ENCODE measurements at places on chromosomes 3 and 15.
A peak's percentile ranks its signal among the peaks of the same experiment; 100 is the strongest.

DNA sequence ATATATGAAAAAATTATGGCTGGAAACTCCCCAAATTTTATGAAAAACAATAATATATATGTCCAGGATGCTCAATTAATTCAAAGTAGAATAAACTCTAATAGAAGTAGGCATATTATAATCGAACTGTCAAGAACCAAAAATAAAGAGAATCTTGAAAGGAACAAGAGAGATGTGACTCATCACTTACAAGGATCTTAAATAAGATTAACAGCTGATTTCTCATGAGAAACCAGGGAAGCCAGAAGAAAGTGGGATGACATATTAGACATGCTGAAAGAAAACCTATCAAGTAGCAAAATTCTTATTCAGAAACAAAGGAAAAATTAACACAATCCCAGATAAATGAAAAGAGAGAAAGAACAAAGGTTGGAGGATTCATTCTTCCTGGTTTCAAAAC lies 66.8 kb downstream of the FAIM start:
- DNase-seq = peak; percentile 34

GRCh38 chr3:11201251-11202019 lies 47.1 kb downstream of the HRH1 start:
- peak; percentile 63 for DNase-seq

- DNase-seq = no peak
Observed at GRCh38 chr15:77646104-77646694, 13.5 kb upstream of the LINGO1 start.

- DNase-seq = no peak
Observed at GRCh38 chr15:73748730-73749129, 4.4 kb downstream of the INSYN1 start.

DNA sequence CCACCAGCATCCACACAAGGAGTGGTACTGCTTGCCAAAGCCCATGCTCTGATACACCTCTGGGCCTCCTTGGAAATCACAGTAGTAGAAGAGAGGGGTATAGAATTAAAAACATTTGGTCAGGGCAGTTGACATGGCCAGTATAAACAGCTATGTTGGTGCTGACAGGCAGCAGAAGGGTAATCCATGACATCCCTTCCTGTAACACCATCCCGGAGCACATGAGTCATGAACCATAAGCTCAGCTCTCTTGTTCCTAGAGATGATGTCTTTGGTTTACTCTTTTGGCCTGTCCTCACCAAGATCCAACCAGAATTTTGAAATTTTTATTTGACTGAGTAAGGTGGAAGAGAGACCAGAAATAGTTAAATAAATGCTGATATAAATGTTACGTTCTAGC lies 132.6 kb upstream of the CTDSPL start:
- DNase-seq = peak; percentile 61

DNA sequence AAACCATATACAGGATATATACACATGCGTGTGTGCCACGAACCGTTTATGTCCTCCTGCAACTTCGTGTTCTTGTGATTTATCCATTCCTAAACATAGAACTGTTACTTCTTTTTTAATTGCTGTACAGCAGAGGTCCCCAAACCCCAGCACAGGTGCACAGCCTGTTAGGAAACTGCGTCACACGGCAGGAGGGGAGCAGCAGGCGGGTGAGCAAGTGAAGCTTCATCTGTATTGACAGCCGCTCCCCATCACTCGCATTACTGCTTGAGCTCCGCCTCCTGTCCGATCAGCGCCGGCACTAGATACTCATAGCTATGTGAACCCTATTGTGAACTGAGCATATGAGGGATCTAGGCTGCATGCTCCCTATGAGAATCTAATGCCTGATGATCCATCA lies 34.9 kb upstream of the NRROS start:
- DNase-seq = no peak

GRCh38 chr3:188264226-188265207 lies 110.6 kb downstream of the LPP start:
- peak; percentile 68 for DNase-seq

GRCh38 chr15:82135638-82136037 lies 89.8 kb upstream of the MEX3B start:
- peak; percentile 90 for DNase-seq

DNA sequence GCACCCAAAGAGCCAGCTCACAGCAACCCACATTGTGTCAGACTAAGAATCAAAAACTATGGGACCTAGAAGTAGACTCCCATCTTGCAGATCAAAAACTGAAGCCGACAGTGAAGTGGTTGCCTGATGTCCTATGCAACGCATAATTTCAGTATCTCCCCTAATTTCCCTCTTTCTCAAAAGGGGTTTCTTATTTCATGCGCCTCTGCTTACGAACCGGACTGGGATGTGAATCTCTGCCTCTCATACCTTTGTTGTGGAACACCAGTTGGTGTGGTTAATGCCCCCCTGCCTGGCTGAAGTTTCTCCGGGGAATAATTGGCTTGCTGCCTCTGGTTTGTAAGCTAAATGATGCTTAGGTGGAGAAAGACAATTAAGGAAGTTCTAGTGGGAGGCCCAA lies 514 bp upstream of the FAM174B start:
- no peak for DNase-seq

GRCh38 chr3:156598413-156598812 lies 43.5 kb upstream of the SSR3 start:
- no peak for DNase-seq

- DNase-seq = no peak
Observed at GRCh38 chr15:72859017-72859756, 75.6 kb upstream of the ADPGK start.

GRCh38 chr15:66043264-66043663 lies 174.0 kb downstream of the RAB11A start:
- no peak for DNase-seq

DNA sequence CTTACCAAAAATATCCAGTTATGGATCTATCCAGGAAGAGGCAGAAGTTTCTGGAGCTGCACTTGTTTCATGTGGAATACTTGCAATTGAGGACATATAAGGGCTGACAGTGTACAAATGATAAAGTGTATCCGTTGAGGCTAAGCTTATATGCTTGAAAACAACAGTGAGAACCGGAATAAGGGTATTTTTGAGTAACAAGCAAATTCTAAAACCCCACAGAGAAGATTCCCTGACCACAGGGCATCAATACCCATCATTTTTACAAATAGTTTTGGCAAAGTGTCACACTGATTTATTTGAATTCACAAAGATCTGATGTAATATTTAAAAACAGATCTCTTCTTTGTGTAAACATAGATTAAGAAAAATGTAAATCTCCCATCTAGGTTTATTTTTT lies 208.4 kb downstream of the FMN1 start:
- no peak for DNase-seq

DNA sequence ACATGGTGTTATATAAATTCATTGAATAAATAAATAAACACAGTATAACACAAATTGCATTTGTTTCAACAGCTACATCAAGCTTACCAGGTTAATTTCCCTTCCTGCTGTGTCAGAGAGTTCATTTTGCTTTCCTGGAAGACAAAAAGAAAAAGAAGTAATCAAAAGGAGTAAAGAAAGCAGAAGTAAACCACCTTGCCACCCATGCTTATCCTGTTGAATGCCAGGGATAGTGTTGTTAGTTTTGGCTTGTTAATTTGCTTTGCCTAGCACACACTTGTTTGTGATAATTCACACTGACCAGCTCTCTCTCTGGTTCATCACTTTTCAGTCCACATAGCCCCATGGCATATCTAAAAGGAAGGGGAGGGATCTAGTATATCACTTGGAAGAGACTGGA lies 29.6 kb downstream of the BTLA start:
- no peak for DNase-seq

DNA sequence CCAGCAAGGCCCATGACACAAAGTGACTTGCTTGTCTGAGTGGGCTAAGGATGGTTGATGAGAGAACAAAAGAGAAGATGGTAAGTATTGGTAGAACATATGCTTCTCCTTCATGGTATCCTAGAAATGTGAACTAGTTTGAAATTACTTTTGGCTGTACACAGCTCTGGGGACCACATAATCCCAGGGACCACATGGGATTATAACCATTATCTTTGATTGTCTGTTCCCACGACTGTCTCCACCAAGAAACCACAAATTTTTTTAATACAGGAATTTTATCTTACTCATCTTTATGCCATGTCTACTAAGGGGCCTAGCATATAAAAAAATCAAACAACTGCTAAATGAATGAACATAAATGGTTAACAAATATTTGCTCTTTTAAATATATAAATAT lies 155.3 kb upstream of the PRICKLE2 start:
- DNase-seq = peak; percentile 67

GRCh38 chr3:126939338-126939718 lies 43.6 kb upstream of the PLXNA1 start:
- DNase-seq = no peak

- no peak for DNase-seq
Observed at GRCh38 chr15:39128746-39129145, 452.1 kb upstream of the THBS1 start.

- no peak for DNase-seq
Observed at GRCh38 chr3:15045667-15046066, 19.4 kb downstream of the MRPS25 start.
